ENCODE measurements at places on chromosomes 16 and 17.
A peak's percentile ranks its signal among the peaks of the same experiment; 100 is the strongest.

DNA sequence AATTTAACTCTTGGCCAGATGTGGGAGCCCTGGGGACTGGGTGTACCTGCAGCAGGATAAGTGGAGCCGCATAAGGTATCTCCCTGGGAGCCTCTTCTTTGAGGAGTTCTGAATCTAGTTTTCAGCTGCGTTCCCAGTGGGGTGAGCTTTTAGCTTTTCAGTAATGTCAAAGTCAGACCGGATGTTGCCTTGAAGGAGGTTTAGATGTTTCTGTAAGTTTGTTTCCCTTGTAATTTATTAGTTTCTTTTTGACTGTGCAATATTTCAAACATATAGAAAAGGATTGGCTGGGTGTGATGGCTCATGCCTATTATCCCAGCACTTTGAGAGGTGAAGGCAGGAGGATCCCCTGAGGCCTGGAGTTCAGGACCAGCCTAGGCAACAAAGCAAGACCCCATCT lies 98.6 kb upstream of the EEF2KMT start:
- H3K4me1 ChIP-seq, result no peaks in the 10 kb centered on the region
- H3K27me3 ChIP-seq, result no peaks in the 10 kb centered on the region
- no peak overlapping the region for H3K27ac ChIP-seq
- H3K4me3 ChIP-seq, result no peak overlapping the region

DNA sequence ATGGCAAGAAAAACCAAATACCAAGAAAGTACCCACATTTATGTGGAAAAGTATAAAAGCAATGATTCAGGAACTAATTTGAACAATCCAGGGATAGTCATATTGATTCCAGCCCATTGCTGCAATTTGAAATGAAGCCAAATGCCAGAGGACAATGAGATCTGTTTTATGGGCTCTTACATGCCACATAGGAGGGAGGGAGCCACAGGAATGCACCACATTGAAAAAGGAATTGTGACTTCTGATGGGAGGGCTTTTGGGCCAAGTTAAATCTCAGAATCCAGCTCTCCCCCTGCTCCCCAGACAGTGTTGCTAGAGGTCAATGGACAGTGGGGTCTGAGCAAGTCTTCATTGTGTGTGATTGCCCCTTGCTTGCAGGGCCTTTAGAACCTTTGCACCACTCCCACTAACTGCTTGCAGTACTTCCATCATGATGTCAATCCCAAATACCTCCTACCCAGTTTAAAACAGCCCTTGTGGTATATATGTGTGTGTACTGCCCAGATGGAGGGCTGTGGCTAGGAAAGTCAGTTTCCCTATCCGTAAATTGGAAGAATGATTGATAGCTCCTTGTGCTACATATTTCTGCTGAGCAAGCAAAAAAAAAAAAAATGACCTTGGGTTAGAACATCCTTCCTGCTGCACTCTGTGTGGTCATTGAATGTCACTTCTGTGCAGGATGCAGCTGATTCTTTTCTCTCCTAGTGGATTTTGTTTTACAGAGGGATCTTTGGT lies 406.8 kb downstream of the UTP18 start:
- H3K4me3 ChIP-seq, result no peak overlapping the region
- H3K27ac ChIP-seq, result no peak overlapping the region
- no peaks in the 10 kb centered on the region for H3K4me1 ChIP-seq
- no peaks in the 10 kb centered on the region for H3K36me3 ChIP-seq
- no peaks in the 10 kb centered on the region for H3K27me3 ChIP-seq

DNA sequence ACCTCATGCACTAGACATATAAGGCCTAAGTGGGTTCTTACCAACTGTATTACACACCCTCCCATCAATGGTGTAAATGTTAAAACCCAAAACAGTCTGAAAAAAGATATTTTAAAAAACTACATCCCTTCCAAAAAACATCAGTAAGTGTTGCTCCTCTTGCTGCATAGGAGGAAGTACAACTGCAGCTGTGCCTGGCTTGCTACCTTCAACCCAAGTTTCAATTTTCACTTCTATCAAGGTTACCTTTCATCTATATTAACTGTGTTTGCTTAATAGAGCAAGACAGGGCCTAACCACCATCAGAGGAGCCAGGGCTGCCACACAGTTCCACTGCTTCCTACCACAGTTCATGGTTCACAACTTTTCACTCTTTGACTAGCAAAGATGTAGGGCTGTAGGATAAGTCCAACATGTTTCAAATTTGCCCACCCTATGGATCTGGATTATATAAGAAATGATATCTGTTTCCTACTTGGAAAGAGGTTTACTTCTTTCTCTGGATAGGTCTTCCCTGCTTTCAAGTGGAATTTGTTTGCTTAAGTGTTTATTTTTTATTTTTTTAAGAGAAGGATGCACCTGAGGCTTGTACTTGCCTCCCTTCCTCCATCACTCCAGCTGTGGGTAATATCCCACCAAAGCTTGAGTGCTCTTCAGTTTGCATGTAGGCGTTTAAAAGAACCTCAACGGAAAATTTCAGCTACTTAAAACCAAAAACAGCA lies 56.7 kb downstream of the GRB7 start:
- no peaks in the 10 kb centered on the region for H3K36me3 ChIP-seq
- H3K27me3 ChIP-seq, result peaks cover 24% of the 10 kb centered on the region
- no peaks in the 10 kb centered on the region for H3K4me1 ChIP-seq

DNA sequence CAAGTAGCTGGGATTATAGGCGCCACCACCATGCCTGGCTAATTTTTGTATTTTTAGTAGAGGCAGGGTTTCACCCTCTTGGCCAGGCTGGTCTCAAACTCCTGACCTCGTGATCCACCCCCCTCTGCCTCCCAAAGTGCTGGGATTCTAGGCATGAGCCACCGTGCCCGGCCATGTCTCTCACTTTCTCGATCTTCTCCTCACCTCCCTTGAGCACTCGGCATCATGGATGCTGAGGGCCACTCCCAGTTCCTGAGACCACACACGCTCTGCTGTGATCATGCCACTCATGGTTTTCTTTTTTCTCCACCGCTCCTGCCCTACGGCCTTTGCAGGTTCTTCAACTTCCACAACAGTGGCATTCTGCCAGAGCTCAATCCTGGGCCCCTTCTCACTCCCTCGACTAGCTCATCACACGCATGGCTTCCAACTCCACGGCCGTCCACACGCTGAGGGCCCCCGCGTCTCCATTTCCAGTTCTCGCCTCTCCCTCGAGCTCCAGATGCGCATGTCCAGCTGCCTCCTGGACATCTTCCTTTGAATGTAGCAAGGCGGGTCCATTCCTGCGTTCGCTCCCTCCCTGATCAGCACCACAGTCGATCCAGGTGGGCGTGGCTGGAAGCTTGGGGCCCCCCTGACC lies 5.5 kb upstream of the NCBP3 start:
- no peak overlapping the region for H3K4me3 ChIP-seq
- no peaks in the 10 kb centered on the region for H3K4me1 ChIP-seq
- no peaks in the 10 kb centered on the region for H3K36me3 ChIP-seq
- DNase-seq, result no peak
- no peak overlapping the region for H3K27ac ChIP-seq

DNA sequence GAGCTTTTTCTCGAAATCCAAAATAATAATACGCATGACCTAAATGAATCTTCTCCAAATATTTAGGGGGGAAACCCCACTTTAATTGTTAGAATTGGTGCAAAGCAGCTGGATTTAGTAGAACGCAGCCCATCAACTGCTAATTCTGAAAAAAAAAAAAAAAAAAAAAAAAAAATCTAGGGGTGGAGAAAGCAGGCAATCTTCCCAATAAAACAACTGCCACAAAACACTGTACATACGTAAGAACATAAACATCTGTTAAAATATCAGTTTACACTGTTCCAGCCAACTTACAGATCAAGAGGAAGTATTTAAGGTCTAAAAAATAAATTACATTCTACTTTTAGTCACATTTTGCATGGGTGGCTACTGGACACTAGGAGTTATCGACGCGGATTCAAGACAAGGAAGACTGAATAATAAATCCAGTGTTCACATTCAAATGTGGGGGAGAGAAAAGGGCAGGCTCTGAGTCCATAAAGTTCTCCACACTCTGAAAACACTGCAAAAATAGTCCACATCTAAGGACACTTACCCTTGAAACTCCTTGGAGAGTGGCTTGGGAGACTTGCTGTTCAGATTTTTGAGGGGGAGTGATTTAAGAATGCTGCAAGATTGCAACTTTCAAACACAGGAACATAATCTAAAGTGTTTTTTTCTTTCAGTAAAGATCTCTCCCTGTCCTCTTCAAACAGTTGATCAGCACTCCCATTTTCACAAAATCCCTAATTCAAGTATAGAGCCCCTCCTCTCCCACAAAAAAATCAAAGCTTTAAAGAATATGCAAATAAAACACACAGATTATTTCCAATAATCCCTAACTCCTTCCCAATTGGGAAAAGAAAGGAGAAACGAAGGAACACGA lies 1.3 kb downstream of the APPBP2 start:
- no peaks in the 10 kb centered on the region for H3K27me3 ChIP-seq
- H3K36me3 ChIP-seq, result peaks cover 3% of the 10 kb centered on the region

- H3K4me1 ChIP-seq, result peaks cover 2% of the 10 kb centered on the region
- no peak for DNase-seq
- H3K36me3 ChIP-seq, result no peaks in the 10 kb centered on the region
- peak overlapping the region; percentile 75 for H3K4me3 ChIP-seq
- no peaks in the 10 kb centered on the region for H3K27me3 ChIP-seq
Observed at GRCh38 chr17:8629371-8630226, 926 bp downstream of the MYH10 start.

DNA sequence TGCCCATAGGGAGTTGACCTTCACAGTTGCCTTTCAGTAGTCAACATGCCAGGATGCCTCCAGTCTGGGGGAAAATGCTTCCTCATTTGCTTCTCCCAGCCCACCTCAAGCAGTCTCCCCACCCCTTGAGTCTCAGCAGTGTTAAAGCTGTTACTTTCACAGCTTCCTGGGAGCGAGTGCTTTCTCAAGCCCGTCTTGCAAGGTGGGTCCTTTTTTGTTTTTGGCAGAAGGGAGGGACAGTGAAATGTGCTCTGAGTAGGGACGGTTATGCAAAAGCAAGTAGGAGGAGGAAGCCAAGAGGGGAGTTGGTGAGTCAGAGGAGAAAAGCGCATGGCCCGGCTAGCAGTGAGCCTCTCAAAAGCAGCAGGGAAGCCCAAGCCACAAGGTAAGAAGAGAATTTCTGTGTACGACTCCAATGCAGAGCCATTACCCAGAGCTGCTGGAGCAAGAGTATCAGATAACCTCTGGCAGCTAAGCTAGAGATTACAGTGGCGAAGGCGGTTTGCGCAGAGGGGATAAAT lies at the start of gene CHST4:
Gene CHST4 (plus strand): TSS at position 316 of the 521 bp plus-strand sequence. CDS start 10,252 bp downstream, outside the sequence.
- no peak within 1 kb of the TSS for H3K4me3 ChIP-seq
- no peaks in the 10 kb centered on the region for H3K27me3 ChIP-seq
- H3K4me1 ChIP-seq, result no peaks in the 10 kb centered on the region
- H3K27ac ChIP-seq, result no peak within 1 kb of the TSS

DNA sequence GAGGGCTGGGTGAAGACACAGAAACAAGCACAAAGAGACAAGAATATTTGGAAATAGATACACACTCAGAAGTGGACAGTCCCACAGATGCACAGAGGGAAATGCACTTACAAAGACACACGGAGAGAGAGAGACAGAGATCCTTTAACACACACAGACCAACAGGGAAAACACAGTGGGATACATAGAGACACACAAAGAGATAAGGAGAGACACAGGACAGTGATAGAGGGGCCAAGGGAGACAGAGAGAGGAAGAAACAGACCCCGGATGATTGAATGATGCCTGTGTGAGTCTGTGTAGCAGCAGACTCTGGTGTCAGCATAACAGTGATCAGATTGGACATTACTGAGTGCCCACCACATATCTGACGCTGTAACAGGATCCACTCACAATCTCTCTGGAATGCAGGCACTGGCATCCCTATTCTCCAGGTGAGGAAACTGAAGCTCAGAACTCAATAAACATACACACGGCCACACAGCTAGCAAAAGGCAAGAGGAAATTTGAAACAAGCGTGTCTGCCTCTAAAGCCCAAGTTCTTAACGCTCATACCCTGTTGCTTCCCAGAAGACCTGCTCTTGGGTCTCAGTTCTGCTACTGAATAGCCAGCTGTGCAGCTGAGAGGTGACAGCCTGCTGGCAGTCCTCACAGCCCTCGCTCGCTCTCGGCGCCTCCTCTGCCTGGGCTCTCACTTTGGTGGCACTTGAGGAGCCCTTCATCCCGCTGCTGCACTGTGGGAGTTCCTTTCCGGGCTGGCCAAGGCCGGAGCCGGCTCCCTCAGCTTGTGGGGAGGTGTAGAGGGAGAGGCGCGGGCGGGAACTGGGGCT lies 186.3 kb upstream of the NLRP1 start:
- H3K27me3 ChIP-seq, result peaks cover 20% of the 10 kb centered on the region
- no peak overlapping the region for H3K27ac ChIP-seq
- no peaks in the 10 kb centered on the region for H3K36me3 ChIP-seq
- no peak overlapping the region for H3K4me3 ChIP-seq

DNA sequence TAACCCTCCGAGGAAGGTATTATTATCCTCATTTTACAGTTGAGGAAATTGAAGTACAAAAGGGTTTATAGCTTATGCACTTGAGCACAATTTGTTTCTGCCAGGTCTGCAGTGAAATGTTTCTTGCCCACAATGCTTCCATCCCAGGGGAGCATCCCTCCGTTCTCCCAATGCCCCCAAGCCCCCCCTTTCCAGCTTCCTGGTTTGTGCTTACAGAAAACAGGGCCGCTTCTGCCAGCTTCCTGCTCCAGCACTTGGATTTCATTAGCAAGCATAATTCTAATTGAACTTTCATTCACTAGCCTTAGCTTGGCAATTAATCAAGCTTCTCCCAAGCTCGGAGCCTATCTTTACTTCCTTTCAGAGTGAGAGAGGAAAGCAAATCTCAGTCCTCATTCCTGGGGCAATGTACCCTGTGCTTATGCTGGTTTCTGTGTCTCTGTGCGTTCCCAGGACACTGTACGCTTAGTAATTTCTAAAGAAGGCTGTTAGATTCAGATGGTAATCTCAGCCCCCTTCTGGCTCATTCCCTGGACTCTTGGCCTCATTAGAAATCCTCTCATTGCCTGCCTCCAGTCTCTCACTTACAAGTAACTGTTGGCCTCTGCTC lies 141.6 kb downstream of the HS3ST2 start:
- H3K27me3 ChIP-seq, result no peaks in the 10 kb centered on the region
- no peaks in the 10 kb centered on the region for H3K36me3 ChIP-seq
- H3K27ac ChIP-seq, result no peak overlapping the region
- H3K4me3 ChIP-seq, result no peak overlapping the region
- DNase-seq, result no peak

DNA sequence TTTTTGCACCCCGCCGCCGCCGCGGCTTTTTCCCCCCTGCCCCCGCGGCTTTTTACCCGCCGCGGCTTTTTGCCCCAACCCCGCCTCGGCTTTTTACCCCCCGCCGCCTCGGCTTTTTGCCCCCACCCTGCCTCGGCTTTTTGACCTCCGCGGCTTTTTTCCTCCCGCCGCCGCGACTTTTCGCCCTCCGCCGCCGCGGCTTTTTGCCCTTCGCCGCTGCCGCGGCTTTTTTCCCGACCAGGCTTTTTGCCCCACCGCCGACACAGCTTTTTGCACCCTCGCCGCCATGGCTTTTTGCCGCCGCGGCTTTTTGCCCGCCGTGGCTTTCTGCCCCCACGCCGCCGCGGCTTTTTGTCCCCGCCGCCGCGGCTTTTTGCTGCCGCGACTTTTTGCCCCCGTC lies 137.0 kb upstream of the TP53TG3D start:
- H3K4me1 ChIP-seq, result no peaks in the 10 kb centered on the region
- H3K36me3 ChIP-seq, result no peaks in the 10 kb centered on the region
- peaks cover 2% of the 10 kb centered on the region for H3K27me3 ChIP-seq
- peak overlapping the region; percentile 29 for H3K4me3 ChIP-seq
- no peak for DNase-seq

- H3K4me3 ChIP-seq, result no peak overlapping the region
- no peak overlapping the region for H3K27ac ChIP-seq
- DNase-seq, result no peak
- no peaks in the 10 kb centered on the region for H3K27me3 ChIP-seq
- H3K36me3 ChIP-seq, result peaks cover 50% of the 10 kb centered on the region
Observed at GRCh38 chr16:87417528-87417910, 25.4 kb downstream of the MAP1LC3B start.

All from IMR-90 (cell line).